Central memory CD4-positive, alpha-beta T cell (primary cell): ENCODE measurements at places on chromosomes 2 and 18.

- DNase-seq, result no peak
Observed at GRCh38 chr2:123095219-123095835, 929.8 kb upstream of the CNTNAP5 start.

DNA sequence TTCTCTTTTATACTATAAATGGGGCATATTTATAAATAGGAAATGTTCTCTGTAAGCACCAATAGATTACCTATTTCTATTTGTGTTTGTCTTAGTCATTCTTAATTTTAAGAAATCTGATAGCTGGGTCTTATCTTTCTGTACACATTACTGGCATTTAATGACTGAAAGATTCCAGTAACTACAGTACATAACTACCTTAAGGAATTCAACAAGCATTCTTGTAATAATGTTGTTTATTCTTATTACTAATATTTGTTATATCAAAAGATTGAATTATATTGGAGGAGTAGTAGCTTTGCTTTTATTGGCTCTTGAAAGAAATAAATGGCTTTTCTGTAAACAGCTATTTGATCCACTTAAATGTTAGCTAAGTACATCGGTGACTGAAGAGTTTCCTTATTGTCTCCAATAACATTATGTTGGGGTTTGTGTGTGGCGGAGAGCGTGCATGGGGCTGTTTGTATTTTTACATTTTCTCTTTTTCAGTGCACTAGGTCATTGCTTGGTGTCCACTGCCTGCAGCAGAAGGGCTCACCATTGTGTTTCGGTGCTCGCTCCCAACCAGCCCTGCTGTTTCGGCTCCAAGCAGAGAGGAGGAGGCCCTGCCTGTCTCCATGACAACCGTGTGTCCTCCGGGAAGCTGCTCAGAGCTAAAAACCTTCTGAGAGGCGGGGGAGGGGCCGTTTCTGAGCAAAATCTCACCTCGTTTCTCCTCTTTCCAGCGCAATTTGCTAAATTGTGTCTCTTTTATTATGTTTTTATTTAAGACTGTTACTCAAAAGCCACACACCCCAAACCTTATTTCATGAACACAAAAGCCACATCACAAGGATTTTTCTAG lies 112.5 kb upstream of the SLC38A11 start:
- no peak for DNase-seq

- peak; percentile 38 for DNase-seq
Observed at GRCh38 chr2:172288603-172289002, 138.8 kb upstream of the ITGA6 start.

- DNase-seq, result no peak
Observed at GRCh38 chr2:72182547-72182946, 34.9 kb upstream of the CYP26B1 start.

- DNase-seq, result no peak
Observed at GRCh38 chr2:38763228-38763627, 12.1 kb upstream of the SRSF7 start.
